ENCODE measurements at places on chromosomes 7 and 10. TPM values are rescaled to one million over a fixed set of nuclear protein-coding genes. Genes with fewer than 3 reads are reported as not detected.

- DNase-seq, result peak; percentile 27
- H3K4me3 ChIP-seq, result peak overlapping the region; percentile 57
- H3K4me1 ChIP-seq, result no peaks in the 10 kb centered on the region
- no peak overlapping the region for H3K27ac ChIP-seq
- no peaks in the 10 kb centered on the region for H3K36me3 ChIP-seq
- no peaks in the 10 kb centered on the region for H3K27me3 ChIP-seq
These were observed 23.0 kb downstream of the ZFAND2A start for GRCh38 chr7:1136841-1137516.

DNA sequence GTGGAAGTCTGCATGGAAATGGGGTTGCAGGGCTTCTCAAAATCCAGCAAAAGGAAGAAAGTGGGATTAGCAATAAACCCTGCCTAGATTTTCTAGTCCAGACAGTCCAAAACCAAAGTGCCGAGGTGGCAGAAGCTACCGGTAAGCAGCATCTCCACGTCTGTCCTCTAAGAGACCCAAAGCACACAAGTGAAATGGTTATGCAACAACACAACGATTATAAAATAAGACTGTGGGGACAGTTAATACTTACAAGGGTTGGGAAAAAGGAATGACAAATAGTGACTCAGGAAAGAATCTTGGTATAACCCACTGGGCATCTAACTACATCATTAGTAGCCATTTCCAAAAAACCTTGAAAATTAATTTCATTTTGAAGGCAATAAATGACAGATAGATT lies 24.7 kb downstream of the CREB3L2 start:
- H3K27ac ChIP-seq, result peak overlapping the region; percentile 99
- H3K4me3 ChIP-seq, result no peak overlapping the region
- no peaks in the 10 kb centered on the region for H3K36me3 ChIP-seq
- peaks cover 91% of the 10 kb centered on the region for H3K4me1 ChIP-seq

GRCh38 chr7:65503434-65504152 lies 129.9 kb downstream of the ZNF92 start:
- H3K27me3 ChIP-seq, result no peaks in the 10 kb centered on the region
- H3K27ac ChIP-seq, result no peak overlapping the region
- H3K36me3 ChIP-seq, result no peaks in the 10 kb centered on the region
- no peak for DNase-seq

- no peaks in the 10 kb centered on the region for H3K4me1 ChIP-seq
- H3K4me3 ChIP-seq, result no peak overlapping the region
- DNase-seq, result no peak
- H3K27me3 ChIP-seq, result no peaks in the 10 kb centered on the region
- no peaks in the 10 kb centered on the region for H3K36me3 ChIP-seq
These were observed 52.9 kb downstream of the LYZL2 start for GRCh38 chr10:30576641-30577040.

DNA sequence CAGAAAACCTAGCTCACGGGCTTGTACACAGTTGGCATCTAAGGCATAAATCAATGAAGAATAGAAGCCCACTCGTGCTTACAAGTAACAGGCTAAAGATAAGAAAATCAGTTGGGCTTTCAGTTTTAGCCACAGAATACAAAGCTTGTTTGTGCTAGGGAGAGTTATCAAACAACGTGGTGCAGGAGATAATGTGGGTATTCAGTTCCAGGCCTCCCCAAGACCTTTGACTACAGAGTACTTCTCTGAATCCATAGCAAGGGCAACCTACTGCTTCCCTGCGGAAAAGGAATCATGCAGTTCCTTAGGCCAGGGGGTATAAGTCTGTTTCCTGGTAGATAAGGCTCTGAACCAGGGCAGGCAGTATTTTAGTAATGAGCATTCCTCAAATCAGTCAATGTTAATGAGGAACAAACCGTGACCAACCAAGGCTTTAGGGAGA lies 219.5 kb upstream of the CSTF2T start:
- H3K4me3 ChIP-seq, result no peak overlapping the region
- no peak overlapping the region for H3K27ac ChIP-seq
- H3K27me3 ChIP-seq, result no peaks in the 10 kb centered on the region
- peaks cover 11% of the 10 kb centered on the region for H3K4me1 ChIP-seq
- no peaks in the 10 kb centered on the region for H3K36me3 ChIP-seq
- DNase-seq, result no peak

GRCh38 chr10:35050568-35050967 lies 39.6 kb downstream of the CUL2 start:
- H3K27me3 ChIP-seq, result no peaks in the 10 kb centered on the region
- no peak overlapping the region for H3K27ac ChIP-seq
- DNase-seq, result no peak
- no peaks in the 10 kb centered on the region for H3K4me1 ChIP-seq

DNA sequence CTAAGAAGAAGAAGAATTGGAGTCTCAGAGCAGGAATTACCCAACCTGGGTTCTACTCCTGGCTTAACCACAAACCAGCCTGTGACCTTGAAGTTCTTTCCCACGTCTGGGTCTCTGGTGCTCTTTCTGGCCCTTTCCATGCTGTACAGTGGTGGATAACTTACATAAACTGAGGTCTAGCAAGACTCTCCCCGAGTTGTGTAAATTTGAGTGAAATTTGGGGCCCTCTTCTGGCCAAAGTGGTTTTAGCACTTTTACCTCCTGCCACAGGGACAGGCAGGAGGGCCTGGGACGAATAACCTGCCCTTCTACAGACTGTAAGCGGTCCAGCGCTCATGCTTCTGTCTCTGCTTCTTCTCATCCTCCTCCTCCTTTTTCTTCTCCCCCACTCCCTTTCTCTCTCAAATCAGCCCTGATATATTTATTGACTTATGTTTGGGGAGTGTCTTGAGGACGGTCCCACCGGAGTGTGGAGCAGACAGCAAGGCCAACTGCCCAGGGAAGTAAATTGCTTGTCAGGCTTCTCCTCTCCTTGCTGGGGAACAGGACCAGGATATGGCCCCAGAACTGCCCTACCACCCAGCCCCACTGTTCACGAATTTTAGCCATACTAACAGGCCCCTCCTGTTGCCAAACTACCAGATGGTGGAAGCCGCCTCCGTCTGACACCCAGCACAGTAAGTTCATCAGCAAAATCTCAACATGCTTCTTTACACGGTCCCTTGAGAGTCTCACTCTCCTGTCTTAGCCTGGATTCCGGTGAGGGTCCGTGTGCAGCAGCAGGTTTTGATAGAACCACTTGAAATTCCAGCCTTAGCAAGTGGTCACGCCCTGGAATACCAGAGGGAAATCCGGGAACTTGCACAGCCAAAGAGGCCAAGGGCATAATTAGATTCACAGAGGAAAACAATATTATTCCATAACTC lies 4.0 kb upstream of the SH3PXD2A start:
- H3K4me3 ChIP-seq, result no peak overlapping the region
- no peaks in the 10 kb centered on the region for H3K36me3 ChIP-seq
- H3K4me1 ChIP-seq, result no peaks in the 10 kb centered on the region
- no peaks in the 10 kb centered on the region for H3K27me3 ChIP-seq
- H3K27ac ChIP-seq, result no peak overlapping the region

DNA sequence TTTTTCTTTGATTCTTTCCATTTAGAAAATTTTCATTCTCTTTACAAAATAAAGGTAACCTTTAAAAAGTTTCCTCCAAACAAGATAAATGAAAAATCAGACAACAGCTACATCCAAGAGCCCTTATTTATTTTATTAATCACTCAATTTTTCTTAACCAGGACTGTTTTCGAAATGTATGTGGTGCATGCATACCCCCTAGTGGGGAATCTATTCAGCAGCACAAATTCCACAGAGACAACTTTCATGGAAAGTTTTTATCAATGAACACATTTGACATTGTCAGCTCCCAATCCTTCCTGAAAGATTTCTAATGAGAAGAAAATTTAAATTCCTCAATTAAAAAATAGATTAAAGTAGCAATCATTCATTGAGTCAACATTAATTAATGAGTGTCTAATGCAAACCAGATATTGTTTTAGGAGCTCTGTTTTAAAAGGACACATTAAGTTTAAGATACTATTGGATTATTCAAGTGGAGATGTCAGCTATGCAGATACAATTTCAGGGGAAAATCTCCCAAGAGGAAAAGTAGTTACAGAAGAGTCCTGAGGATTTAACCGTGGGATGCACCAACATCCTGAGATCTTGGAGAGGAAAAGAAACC lies 5.2 kb upstream of the HTR7 start:
- no peak overlapping the region for H3K27ac ChIP-seq
- H3K4me1 ChIP-seq, result no peaks in the 10 kb centered on the region
- H3K4me3 ChIP-seq, result no peak overlapping the region
- H3K36me3 ChIP-seq, result no peaks in the 10 kb centered on the region
- no peak for DNase-seq

- no peak overlapping the region for H3K4me3 ChIP-seq
- H3K36me3 ChIP-seq, result no peaks in the 10 kb centered on the region
- peaks cover 14% of the 10 kb centered on the region for H3K4me1 ChIP-seq
These were observed 3.1 kb downstream of the TBC1D12 start for GRCh38 chr10:94405406-94405805.

GRCh38 chr10:96271016-96271815 lies at the start of gene BLNK:
BLNK (minus strand) TSS chr10:96271569; CDS start chr10:96271398, 171 bp downstream.
- peaks cover 19% of the 10 kb centered on the region for H3K4me1 ChIP-seq
- H3K27ac ChIP-seq, result peak within 1 kb of the TSS; percentile 39
- DNase-seq, result peak; percentile 91
- no peaks in the 10 kb centered on the region for H3K36me3 ChIP-seq
- H3K27me3 ChIP-seq, result no peaks in the 10 kb centered on the region

GRCh38 chr10:116613471-116613870 lies 7.3 kb upstream of the PNLIPRP2 start:
- no peak overlapping the region for H3K4me3 ChIP-seq
- no peak for DNase-seq
- peaks cover 26% of the 10 kb centered on the region for H3K27me3 ChIP-seq

DNA sequence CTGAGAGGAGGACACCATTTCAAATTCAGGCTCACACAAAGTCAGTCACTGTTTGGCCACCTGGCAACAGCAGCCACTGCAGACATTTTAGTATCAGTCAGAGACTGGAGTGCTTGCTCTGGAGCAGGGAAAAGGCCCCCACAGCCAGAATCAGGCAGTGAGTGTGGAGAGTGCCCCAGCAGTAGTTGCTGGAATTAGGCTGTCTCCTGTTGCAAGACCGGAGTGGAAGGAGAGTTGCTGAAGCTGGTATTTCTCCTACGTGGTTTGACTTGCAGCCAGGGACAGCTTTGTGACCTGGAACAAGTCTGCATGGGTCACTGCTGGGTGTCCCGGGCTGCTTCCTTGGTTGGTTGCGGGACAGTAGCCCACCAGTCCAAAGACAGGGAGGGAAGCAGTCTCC lies 78.4 kb upstream of the TMEM168 start:
- H3K27ac ChIP-seq, result no peak overlapping the region
- H3K36me3 ChIP-seq, result no peaks in the 10 kb centered on the region
- no peak overlapping the region for H3K4me3 ChIP-seq
- no peaks in the 10 kb centered on the region for H3K4me1 ChIP-seq
- no peak for DNase-seq
- no peaks in the 10 kb centered on the region for H3K27me3 ChIP-seq

- no peak for DNase-seq
- H3K4me1 ChIP-seq, result no peaks in the 10 kb centered on the region
- no peaks in the 10 kb centered on the region for H3K36me3 ChIP-seq
- H3K4me3 ChIP-seq, result no peak overlapping the region
- H3K27me3 ChIP-seq, result no peaks in the 10 kb centered on the region
- no peak overlapping the region for H3K27ac ChIP-seq
These were observed 83.7 kb downstream of the EBF3 start for GRCh38 chr10:129880191-129880870.

DNA sequence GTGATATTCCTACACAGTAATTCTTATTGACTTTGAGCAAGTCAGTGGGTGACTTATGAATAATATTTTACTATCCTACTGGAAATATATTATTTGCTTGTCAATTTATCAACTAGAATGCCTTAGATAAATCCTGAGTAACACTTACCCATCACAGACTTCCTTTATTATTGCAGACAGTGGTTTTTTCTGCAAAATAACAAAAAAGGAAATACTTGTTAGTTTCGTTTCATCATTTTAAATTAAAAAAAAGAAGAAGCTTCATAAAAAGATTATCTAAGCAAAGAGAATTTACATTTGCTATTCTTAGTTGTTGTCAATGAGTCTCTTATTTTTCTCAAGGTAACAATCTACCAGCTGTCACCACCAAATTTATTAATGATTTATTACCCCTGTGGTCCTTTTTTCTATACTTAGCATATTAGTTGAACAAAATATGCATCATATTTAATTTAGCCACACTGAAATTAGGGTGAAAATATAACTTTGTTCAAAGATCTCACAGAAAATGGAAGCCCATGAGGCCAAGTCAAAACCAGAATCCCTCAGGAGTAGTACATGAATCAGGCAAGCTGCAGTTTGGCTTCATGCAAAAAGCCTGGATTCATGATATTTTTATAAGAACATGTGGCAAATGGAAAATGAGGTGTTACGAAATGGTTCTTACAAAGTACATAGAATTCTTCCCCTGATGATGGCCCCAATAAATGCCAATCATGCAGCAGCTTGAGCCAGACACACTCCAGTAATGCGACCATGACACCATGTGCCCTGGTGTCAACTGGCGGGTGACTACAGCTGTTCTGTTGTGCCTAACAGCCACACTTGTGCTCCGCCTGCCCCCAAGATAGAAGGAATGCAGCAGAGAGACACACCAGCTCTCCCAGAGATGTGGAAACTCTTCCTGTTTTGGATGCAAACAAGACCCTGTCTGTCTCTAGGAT lies 132.6 kb downstream of the ELMO1 start:
- H3K4me3 ChIP-seq, result no peak overlapping the region
- peak; percentile 68 for DNase-seq
- H3K27me3 ChIP-seq, result no peaks in the 10 kb centered on the region
- H3K4me1 ChIP-seq, result no peaks in the 10 kb centered on the region
- H3K36me3 ChIP-seq, result no peaks in the 10 kb centered on the region

DNA sequence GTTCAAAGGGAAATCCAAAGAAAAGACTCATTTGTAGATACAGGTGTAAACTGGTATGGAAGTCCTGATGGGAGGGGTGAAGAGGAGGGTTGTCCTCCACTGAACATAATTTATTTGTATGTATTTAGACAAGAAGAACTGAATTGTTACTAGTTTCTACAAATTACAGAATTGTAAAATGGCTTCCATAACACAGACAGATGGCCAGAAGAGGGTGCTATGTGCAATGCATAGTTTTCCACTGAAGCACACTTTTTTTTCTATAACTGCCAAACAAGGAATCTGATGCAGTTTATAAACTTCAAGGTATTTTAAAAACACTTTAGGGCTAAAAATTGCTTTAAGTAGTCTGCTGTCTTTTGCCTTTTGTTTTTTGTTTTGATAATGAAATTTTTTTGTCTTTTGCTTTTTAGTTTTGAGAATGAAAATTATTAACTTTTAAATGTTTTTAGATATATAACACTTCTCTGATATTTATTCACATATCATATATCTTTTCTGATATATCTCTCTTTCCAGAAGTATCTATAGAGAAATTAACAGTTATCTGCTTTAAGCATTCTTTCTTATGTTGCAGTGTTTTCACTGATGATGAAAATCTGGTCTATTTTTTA lies 58.5 kb downstream of the PHYHIPL start:
- DNase-seq, result no peak
- no peak overlapping the region for H3K27ac ChIP-seq
- no peaks in the 10 kb centered on the region for H3K36me3 ChIP-seq
- no peaks in the 10 kb centered on the region for H3K27me3 ChIP-seq
- no peaks in the 10 kb centered on the region for H3K4me1 ChIP-seq
- H3K4me3 ChIP-seq, result no peak overlapping the region

Gene CCDC136
- 53.7 TPM for total RNA-seq

Gene BTBD16
- total RNA-seq, result not detected

Gene NPC1L1
- 0.83 TPM for total RNA-seq

Gene CYP2W1
- not detected for total RNA-seq

Gene EXOC6
- 19.6 TPM for total RNA-seq

Gene C10orf53
- total RNA-seq, result not detected

Gene EEPD1
- total RNA-seq, result 15.2 TPM

Data from sigmoid colon (tissue), 7 donors.